ENCODE measurements at places on chromosomes 3 and 15. TPM values are rescaled to one million over a fixed set of nuclear protein-coding genes. Genes with fewer than 3 reads are reported as not detected.

DNA sequence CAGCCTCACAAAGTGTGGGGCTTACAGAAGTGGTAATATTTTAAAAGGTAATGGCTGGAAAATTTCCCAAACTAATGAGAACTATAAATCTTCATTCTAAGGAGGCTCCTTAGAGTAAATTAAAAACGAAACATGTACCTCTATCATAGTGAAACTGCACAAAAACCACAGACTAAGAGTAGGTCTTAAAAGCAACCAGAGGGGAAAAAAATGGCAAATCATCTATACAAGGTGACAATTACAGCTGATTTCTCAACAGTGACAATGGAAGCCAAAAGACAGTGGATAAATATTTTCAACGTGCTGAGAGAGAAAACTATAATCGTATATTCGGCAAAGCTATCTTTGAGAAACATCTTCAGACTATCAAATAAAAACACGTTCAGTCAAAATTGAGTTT, 20.6 kb downstream of the HEG1 start:
- no peak for DNase-seq

- no peak for DNase-seq
These were observed 35.5 kb downstream of the EOMES start for GRCh38 chr3:27686642-27687041.

GRCh38 chr3:177887475-177887874, 648.8 kb upstream of the KCNMB2 start:
- no peak for DNase-seq

Gene LTK
- total RNA-seq = not detected

Gene PPP1R14D
- total RNA-seq = not detected

DNA sequence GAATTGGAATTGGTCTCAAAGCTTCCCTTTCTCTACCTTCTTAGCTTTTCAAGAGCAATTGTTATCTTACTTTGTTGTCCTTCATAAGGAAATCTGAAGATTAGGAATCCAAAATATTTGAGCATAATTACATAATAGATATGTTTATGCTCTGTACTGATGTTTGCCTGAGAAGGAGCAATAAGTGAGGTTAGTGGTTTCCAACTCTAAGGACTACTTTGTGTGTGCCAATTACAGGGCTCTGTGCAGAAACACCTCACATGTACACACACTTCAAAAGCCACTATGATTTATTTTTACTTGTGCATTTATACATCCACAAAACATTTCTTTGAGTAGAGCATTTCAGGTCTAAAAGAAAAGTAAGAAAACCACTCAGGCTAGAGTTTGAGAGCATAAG, 49.9 kb downstream of the MME start:
- DNase-seq = no peak

GRCh38 chr3:169077394-169077906, 586.1 kb downstream of the MECOM start:
- DNase-seq = no peak

Gene CCDC54
- not detected for total RNA-seq

DNA sequence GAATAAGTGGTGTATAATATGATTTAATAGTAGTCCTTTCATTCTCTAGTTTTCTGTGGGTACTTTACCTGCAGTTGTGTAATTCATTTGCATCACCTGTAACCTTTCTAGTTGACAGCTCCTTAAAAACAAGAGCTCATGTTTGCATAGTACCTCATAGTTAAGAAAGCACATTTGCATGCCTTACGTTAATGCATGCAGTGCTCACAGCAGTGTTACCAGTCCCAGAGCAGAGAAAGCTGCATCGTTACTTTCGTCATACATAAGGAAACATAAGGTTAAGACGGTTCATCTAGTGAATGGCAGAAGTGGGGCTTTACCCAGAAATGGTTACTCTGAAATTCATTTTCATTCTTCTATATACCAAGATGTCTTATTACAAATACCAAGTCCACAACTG, 111.3 kb downstream of the AKAP13 start:
- DNase-seq = no peak

Gene LEKR1
- total RNA-seq = 0.26 TPM

- no peak for DNase-seq
These were observed 155.1 kb upstream of the FRMD4B start for GRCh38 chr3:69540706-69541581.

GRCh38 chr3:411226-411625, 214.7 kb downstream of the CHL1 start:
- no peak for DNase-seq

Gene TMEM207
- not detected for total RNA-seq

DNA sequence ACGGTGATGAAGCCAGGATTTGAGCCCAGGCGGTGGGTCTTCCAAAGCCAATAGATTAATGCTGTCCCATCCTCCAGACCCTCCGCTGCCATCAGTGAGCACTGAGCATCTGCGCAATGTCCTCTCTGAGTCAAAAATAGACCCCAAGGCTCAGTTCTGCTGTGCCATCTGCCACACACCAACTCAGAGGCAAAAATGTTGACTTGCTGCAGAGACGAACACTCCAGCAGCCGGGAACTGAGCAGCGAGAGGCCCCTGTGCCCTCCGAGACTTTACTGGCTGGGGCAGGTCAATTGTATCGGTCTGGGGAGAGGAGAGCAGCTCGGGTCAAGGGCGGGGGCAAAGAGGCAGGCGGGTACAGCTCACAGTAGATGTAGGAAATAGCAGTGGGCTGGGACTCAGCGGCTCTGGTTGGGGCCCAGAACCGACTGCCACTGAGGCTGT, 41.5 kb upstream of the ATP2B2 start:
- no peak for DNase-seq

GRCh38 chr15:52217186-52217585, 26.0 kb upstream of the GNB5 start:
- no peak for DNase-seq

- DNase-seq = no peak
These were observed 32.9 kb downstream of the CHP1 start for GRCh38 chr15:41263891-41264351.

- DNase-seq = peak; percentile 78
These were observed 39.6 kb downstream of the TGM4 start for GRCh38 chr3:44913868-44914468.

GRCh38 chr3:10351013-10351735, 30.3 kb upstream of the SEC13 start:
- DNase-seq = no peak

DNA sequence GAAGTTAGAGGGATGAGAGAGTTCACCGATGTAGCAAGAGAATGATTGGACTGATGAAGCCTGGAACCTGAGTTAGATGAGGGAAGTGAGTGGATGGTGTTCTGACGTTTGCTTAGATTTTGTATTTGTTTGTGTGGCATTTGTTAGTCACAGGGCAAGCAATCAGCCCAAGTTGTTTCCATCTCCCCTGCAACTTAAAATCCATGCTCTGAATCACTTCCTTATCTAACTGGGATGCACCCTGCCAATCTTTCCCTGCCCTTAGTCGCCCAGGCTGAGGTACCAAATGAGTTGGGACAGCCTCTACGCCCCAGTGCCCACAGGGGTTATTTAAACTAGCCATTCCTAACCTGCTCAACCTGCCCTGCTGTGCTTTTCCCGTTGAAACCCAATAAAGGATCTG, 12.6 kb downstream of the PAQR5 start:
- DNase-seq = no peak

DNA sequence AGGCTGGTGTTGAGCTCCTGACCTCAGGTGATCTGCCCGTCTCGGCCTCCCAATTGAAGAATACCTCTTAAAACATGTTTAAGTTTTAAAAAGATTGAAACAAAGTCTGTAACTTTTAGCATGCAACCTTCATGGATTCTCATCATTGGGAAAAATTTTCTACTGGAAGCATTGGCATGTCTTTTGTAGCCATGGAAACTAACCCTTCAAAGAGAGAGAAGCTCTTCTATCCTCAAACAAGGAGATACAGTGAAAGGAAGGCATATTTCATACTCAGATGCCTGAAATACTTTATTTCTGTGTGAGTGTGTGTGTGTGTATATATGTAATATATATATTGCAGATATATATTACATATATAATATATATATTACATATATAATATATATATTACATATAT, 154.9 kb downstream of the CHDH start:
- DNase-seq = no peak

Measured in dermis microvascular lymphatic vessel endothelial cell (primary cell).